Motor neuron (in vitro differentiated cells): ENCODE measurements at places on chromosomes 5 and 9. TPM values are rescaled to one million over a fixed set of nuclear protein-coding genes. Genes with fewer than 3 reads are reported as not detected.

Gene CARD6
- total RNA-seq = 12.8 and 13.5 TPM in 2 replicates

DNA sequence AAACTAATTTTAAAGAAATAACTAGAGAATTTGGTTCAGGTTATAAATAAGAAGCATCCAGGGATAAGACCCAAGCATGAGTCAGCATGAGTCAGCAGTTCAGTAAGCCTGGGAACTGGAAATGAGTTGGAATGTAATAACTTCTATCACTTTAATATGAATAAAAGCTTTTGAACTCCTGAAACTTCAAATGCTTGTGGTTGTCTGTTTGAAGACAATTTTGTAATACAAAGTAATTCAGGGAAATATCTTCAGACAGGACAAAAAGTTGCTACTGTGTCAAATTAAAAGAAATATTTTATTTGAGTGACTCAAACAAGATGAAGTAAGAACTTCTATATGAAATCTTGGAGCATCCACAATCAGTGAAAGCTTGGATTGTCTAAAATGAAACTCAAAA lies 331.2 kb upstream of the DAB2 start:
- peak; percentile 84 for ATAC-seq

Gene TESK1
- total RNA-seq = 17.2 and 18.3 TPM in 2 replicates

DNA sequence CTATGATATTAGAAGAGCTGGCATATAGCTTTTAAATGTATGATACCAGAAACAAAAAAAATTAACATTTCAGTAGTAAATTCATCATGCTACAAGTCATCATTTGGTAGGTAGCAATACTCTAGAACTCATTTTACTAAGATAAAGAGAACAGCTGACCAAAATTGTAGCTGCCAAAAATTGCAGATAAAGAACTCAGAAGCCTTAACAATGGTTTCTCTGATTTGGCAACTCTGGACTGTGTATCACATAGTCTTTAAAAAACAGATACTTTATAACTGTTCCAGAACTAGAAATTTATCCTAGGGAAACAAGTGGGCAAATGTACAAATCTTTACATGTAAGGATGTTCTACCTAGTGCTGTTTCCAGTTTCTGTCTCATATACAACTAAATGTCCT lies 33.9 kb downstream of the ZFR start:
- ATAC-seq = no peak

GRCh38 chr9:87324613-87325194 lies 173.0 kb upstream of the DAPK1 start:
- peak; percentile 48 for ATAC-seq

Gene TUT7
- total RNA-seq = 15.0 and 20.5 TPM in 2 replicates

DNA sequence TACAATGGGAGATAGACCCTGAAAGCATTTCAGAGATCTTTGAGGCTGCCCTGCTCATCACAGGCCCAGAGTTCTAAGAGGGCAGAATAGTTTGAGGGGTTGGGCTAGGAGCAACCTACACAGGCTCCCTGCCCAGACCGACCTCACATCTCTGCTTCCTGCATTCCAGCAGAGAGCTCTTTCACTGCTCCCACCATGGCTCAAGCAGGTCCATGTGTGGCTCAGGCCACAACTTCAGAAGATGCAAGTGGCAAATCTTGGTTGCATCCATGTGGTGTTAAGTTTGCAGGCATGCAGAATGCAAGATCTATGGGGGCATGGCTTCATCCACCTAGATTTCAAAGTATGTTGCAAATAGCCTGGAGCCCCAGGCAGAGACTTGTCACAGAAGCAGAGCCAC lies 39.0 kb downstream of the GDA start:
- ATAC-seq = no peak

GRCh38 chr5:177482359-177482795 lies 8.9 kb upstream of the DBN1 start:
- peak; percentile 76 for ATAC-seq

DNA sequence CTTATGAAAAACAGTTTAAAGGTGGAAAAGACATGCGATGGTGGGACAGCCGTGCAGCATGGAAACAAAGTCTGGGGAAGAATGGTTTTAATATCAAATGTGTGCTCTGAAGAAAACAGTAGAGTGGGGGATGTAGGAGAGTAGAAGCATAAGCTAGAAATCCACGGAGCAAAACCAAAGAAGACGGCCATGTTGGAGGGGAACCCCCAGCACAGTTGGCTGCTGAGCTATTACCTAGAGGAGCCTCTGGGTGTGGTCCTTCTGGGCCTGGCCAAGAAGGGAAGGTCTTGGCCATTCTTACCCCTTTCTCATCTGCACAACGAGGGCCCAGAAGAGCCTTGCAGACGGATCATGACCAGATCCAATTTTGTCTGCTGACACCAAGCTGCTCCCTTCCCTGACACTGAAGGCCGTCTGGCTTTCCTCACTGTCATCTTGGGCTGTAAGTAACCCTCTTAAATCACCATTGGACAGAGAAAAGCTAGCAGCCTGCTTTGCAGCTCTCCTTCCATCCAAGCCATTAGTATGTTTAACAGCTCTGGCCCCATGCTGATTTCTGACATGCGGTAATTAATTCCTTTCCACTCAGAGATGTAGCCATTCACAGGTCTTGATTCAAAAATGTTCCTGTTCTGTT lies 189.5 kb downstream of the SEC61B start:
- peak; percentile 68 for ATAC-seq

GRCh38 chr9:23826120-23826629 lies at the start of gene ELAVL2:
TSS of gene ELAVL2 (minus strand) at chr9:23826240. CDS start at chr9:23762234, 64,006 bp downstream.
- peak; percentile 91 for ATAC-seq

- peak; percentile 69 for ATAC-seq
Measured at GRCh38 chr5:124234022-124234769, 512.2 kb downstream of the ZNF608 start.

- ATAC-seq = no peak
Measured at GRCh38 chr5:95983509-95983908, 21.9 kb upstream of the ELL2 start.

DNA sequence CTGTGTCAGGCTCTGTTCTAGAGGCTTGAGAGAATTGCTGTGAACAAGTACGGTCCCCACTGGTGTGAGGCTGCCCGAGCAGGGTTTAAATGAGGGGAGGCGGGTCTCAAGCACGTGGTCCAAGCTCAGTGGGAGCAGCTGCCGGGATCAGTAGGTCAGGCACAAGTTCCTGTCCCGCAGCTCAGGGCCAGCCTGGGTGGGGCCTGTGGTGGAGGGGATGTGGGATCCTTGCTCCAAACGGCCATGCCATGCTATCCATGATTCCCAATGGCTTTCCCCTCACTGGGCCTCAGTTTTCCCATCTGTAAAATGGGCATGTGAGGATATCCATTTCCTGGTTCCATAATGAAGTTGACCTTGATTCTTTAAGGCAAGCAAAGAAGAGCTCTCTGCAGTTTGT lies 17.1 kb downstream of the OBP2B start:
- ATAC-seq = no peak

Gene INSL6
- not detected in 2 replicates for total RNA-seq

DNA sequence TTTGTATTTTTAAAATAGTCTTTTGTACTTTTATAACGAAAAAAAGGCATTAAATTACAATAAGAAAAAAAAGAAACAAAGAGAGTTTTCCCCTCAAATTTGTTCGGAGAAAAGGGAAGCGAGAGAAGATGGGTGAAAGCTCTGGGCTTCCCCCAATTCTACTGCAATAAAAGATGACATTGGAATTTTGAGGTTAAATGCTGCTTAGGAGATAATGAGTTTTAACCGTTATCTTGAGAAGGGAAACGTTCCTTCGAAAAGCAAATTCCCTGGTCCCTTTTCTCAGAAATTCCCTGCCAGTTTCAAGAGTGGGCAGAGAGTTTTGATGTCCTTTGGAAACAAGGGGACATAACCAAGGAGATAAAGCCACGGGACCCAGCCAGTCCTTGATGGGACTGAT lies 18.4 kb upstream of the ERGIC1 start:
- ATAC-seq = no peak

Gene FRMD3
- 4.2 and 5.0 TPM in 2 replicates for total RNA-seq

Gene DDX4
- total RNA-seq = not detected in 2 replicates

- ATAC-seq = no peak
Measured at GRCh38 chr9:86589273-86589672, 235.1 kb upstream of the TUT7 start.

- ATAC-seq = no peak
Measured at GRCh38 chr5:178462816-178463215, 127.4 kb downstream of the COL23A1 start.

Gene P4HA2
- total RNA-seq = 2.8 and 5.1 TPM in 2 replicates

Gene NAA35
- 35.0 and 36.6 TPM in 2 replicates for total RNA-seq

Gene RALGPS1
- 29.6 and 40.3 TPM in 2 replicates for total RNA-seq

DNA sequence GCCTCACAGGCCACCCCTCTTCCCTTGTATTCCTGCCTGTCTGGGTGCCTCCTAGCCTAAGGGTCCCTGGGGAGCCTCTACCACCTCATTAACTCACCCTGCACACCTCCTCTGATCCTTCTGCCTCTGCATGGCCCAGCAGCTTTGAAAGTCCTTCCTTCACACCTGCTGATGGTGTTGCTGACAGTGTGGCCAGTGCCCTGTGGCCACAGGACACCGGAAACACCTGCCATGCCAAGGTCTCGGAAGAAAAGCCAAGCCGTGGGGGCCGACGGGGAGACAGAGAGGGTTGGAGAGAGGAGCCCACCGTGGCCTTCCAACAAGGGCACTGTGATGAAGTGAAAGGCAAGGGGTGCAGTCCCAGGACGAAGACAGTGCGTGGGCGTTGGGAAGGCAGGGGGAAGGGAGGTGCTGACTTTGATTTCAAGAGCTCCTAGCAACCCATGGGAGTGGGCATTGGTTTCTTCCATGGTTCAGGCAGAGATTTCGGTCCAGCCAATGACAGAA lies 4.1 kb downstream of the BTNL9 start:
- no peak for ATAC-seq

DNA sequence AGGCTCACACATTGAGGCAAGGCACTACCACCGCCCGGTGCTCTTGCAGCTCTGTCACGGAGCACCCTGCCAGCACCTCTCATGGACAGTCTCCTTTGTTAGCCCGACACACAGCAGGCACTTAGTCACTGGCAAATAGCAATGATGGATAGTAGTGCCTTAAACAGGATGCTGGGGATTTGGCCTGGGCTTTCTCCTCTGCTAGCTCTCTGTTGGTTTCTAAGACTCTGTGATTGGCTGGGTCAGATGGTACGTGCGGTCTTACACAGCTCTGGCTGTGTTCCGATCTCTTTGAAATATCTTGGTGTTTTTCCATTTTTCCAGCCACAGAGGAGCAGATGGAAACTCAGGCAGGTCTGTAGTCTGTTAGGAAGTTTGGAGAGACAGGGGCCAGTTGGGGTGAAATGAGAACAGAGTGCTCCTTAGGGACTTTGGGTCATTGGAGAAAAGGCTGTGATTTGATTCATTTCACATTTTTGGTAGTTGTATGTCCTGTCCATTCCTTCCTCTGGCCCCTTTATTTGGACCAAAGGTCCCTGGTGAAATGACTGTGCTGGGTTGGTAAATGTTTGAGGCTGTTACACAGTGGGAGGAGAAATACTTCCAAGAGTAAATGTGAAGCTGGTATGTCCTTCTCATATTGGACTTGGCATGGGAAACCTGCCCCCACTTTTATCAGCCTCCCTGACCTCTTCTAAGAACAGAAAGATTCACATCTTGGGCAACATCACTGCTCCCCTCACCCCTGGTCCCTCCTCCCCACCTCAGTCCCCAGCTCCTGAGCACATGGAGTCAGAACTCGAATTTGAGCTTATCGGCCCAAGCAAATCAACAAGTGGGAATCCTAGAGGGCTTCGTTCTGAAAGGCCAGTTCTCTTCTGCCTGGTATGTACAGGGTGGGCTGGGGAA lies 3.4 kb downstream of the SMIM3 start:
- no peak for ATAC-seq

DNA sequence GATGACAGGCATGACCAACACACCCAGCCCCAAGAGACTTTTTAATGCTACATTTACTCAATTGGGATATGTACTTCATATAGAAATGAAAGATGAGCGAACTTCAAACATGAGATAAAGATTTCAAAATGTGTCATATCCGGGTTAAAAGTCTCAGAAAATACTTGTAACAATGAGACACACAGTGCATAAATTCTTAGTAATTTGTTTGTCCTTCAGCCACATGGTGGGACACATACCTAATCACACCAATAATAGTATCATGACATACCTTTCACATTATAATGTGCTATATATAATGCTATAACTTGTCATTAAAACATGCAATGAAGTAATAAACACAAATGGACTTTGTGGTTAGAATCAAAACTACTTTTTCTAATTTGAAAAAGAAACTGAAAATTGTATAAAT lies 204.7 kb upstream of the RFX3 start:
- ATAC-seq = no peak

GRCh38 chr5:173138707-173139106 lies 5.6 kb upstream of the BNIP1 start:
- no peak for ATAC-seq

Gene OR1Q1
- total RNA-seq = not detected in 2 replicates

Gene BTF3
- 655 and 714 TPM in 2 replicates for total RNA-seq

Gene KIF20A
- total RNA-seq = 2.4 and 3.2 TPM in 2 replicates

Gene SOHLH1
- 0.39 TPM in 1 of 2 replicates, not detected in the other for total RNA-seq

GRCh38 chr5:119397518-119398380 lies 41.9 kb downstream of the TNFAIP8 start:
- ATAC-seq = peak; percentile 32

GRCh38 chr5:94314460-94315131 lies 303.8 kb downstream of the KIAA0825 start:
- ATAC-seq = peak; percentile 73

- ATAC-seq = no peak
Measured at GRCh38 chr5:80736730-80737129, 81.9 kb upstream of the DHFR start.

GRCh38 chr5:143887903-143888665 lies 76.1 kb downstream of the HMHB1 start:
- ATAC-seq = peak; percentile 73

GRCh38 chr5:135578305-135578684 lies 496 bp downstream of the CXCL14 start:
- ATAC-seq = no peak
